ENCODE measurements at places on chromosomes 12 and 14. TPM values are rescaled to one million over a fixed set of nuclear protein-coding genes. Genes with fewer than 3 reads are reported as not detected.

DNA sequence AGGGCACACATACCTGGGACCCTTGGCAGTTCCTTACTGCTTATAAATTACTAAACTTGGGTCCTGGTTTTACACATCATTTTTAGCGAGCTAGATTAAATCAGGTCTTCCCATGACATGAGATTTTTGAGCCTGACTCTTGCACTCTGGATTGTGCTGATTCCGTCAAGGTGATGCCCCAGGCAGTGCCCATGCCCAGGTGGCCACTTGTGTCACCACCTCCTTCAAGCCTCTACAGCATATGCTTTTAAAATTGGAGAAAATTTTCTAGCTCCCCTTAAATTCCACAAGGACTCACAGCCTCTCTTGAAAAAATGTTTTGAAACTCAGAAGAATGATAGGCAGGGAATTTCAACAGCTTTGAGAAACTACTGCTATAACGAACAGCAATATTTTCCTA lies 9.6 kb downstream of the PTPN21 start:
- no peak for DNase-seq

Gene VWF
- not detected for total RNA-seq

GRCh38 chr12:116563262-116563661 lies 4.1 kb downstream of the MAP1LC3B2 start:
- DNase-seq = no peak

DNA sequence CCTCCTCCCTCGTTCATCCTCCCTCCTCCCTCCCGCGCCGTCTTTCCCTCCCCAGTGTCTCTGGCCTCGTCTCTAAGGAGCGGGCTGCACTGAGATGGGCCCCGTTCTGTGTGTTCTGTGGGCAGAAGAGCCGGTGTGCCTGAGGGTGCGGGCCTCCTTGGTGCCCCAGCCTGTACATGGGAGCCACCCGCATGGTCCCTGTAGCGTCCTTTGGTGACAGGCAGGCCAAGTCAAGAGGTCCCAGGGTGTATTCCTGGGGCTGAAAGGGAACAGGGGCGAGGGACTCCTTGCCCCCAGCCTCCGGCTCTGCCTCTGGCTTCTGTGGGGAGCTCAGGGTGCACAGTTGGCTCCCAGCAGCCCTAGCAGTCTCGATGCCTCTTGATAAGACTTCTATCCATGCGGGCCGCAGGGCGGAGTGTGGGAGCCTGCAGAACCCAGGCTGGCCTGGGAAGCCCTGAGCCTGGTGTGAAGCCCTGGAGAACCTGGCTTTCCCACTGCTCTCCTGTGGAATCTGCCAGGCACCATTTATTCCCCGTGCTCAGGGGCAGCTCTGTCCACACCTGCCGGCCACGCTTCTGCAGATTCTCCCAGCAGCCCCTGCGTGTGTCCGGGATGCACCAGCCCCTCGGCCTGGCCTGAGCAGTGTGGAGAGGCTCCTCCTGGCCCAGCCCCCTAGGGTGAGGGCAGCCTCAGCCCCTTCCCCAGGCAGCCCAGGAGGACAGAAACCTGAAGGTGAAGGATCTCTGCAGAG lies 181.3 kb downstream of the KIF26A start:
- no peak for DNase-seq

Gene MMP14
- total RNA-seq = 158 TPM

Gene POP5
- total RNA-seq = 96.8 TPM

Gene SLC22A17
- total RNA-seq = 13.9 TPM

DNA sequence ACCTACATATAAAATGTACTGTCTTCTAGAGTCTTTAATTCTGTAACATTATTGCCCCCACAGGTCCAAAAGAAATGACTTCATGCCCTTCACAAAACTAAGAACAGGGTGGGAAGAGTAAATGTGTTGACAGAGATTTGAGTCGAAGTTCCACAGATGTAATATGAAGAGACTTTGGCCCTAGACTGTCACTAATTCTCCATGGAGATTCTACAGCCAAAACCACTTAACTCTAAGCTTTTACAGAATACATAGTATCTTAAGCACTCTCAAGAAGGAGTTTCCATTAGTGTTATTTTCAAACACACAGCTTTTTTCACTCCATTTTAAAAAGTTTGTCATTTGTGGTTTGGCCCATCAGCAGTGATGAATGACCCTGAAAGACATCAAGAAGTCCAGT lies 56.3 kb downstream of the ABCC9 start:
- no peak for DNase-seq

Gene OR4E2
- not detected for total RNA-seq

DNA sequence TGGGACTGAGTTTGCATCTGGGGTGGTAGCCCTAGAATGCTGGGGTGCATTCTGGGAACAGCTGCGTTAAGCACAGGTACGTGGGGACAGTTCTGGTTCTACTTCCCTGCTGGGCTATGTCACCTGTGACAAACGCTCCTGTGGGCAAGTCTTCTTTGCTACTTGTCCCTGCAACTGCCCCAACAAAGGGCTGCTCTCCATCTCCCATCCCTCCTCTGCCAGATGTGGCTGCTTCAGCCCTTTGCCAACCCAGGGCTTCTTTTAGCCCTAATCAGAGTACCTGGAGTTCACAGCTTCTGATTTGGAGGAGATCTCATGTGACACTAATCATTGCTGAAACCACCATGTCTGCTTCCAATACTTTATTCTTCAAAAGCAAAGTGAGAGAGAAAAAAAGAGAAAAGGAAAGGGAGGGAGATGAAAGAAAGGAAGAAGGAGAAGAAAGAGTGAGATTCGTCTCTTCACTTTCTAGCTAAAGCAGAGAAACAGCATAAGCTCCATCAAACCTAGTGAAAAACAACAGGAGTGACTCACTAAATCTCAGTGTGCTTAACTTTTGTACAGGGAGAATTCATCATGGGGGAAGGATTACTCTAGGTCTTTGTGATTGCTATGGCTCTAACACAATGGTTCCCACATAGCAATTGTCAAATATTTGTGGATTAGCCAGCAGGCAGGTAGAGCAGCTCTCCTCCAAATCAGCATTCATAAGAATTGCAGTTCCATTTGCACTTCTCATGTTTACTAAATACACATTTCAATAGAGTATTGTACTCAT lies 174.8 kb downstream of the LRIG3 start:
- DNase-seq = peak; percentile 4

- peak; percentile 34 for DNase-seq
Observed at GRCh38 chr12:53560351-53560750, 53.1 kb upstream of the NPFF start.

GRCh38 chr14:35949920-35950513 lies 123.9 kb downstream of the BRMS1L start:
- DNase-seq = no peak

DNA sequence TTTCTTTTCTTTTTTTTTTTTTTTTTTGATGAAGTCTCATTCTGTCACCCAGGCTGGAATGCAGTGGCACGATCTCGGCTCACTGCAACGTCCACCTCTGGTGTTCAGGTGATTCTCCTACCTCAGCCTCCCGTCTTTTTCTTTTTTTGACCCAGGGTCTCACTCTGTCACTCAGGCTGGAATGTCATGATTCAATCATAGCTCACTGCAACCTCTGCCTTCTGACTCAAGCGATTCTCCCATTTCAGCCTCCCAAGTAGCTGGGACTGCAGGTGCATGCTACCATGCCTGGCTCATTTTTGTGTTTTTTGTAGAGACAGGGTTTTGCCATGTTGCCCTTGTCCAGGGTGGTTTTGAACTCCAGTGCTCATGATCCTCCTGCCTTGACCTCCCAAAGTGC lies 12.0 kb downstream of the FUT8 start:
- no peak for DNase-seq

- no peak for DNase-seq
Observed at GRCh38 chr12:22919883-22920282, 294.9 kb downstream of the ETNK1 start.

- DNase-seq = no peak
Observed at GRCh38 chr12:40569626-40570179, 122.5 kb upstream of the CNTN1 start.

DNA sequence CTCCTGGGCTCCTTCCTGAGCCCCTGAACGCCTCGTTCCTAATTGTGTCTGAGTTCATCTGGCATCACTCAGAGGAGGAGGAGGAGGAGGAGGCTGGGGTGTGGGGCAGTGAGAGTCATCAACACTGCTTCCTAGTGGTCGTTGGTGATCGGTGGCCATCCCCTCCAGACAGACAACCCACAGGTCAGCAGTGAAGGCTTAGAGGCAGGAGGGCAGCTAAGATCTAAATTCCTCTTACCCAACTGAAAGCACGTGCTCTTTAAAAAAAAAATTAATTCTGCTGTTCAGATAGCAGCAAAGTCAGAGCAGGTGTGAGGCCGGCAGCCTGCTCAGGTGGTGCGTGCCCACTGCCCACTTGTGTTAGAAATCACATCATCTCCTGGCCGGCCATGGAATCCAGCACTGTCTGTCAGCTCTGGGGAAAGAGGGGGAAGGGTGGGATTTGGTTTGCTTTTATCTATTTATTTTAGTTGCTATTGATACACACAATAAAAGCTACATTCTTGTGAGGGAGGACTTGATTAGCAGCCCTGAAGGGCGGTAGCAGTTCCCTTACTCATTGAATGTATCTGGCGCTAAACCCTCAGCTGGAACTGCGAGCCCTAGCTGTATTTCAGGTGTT lies 46.6 kb downstream of the PPP2R5C start:
- DNase-seq = peak; percentile 28

GRCh38 chr14:64950889-64951288 lies 8.3 kb upstream of the GPX2 start:
- no peak for DNase-seq

Gene RAPGEF3
- 0.83 TPM for total RNA-seq

GRCh38 chr14:65206448-65207096 lies 104.3 kb upstream of the MAX start:
- peak; percentile 60 for DNase-seq

- no peak for DNase-seq
Observed at GRCh38 chr12:39846304-39846703, 226.7 kb upstream of the ABCD2 start.

- DNase-seq = no peak
Observed at GRCh38 chr12:750366-751191, 1.8 kb upstream of the WNK1 start.

GRCh38 chr14:106586098-106586704 lies 1059.8 kb downstream of the TMEM121 start:
- DNase-seq = peak; percentile 46

- peak; percentile 3 for DNase-seq
Observed at GRCh38 chr12:99154216-99154982, 493.2 kb upstream of the GARIN6 start.

Gene PTGER2
- 6.5 TPM for total RNA-seq

DNA sequence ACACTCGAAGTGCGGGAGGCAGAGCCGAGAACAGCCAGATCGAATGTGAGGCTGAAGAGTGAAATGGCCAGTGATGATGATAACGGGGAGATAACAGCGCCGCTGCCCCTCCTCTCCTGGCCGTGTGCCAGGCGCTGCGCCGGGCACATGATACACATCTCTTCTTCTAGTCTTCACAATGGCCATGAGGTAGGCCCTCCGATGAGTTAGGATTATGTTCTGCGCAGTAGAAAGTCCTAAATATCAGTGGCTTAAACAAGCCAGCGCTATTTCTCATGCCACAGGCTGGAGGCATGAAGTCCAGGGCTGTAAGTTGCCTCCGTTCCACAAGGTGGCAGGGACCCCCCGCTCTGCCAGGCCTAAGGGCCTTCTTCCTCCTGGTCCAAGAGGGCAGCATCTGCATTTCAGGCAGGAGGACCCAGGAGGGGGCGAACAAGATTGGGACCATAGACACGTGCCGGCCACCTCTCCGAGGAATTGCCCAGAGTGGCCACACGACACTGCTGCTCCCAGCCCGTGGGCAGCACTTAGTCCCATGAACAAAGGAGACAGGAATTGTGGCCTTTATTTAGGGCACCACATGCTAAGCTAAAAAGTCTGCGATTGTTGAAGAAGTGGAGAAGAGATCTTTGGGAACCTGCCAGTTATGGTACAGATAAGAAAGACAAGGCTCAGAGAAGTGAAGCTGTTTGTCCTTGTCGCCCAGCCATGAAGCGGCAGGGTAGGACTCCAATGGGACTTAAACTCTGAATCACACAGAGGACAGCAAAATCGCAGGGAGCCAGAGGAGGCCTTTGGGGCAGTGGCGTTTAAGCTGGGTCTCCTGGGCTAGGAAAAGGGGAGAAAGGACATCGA lies 10.9 kb upstream of the HVCN1 start:
- DNase-seq = no peak

DNA sequence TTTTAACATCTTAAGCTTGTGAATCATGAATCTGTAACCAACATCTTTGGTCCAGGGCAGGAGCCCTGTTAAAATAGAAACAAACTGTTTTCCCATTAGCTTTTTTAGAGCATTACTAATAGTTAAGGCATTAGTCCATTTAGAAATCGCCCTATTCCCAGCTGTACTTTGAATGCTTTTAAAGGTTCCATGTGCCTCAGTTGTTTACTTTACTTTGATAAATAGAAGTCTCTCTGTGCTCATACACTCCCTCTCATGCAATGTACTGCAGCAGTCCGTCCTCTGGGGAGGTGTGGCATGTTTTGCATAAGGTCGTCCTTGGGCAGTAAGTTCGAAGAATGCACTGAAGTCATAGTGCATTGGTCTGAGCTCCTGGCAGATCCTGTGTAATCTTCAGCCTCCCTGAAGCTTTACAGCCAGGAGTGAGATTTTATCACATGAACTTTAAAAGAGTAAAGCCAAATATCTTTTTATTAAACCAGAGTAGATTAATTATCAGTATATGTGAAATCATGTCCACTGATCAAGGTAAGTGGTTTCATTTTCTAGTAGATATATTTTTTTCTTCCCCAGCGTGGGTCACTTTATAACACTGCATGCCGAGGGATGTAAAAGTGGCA lies 134.7 kb downstream of the FGD4 start:
- DNase-seq = peak; percentile 61

DNA sequence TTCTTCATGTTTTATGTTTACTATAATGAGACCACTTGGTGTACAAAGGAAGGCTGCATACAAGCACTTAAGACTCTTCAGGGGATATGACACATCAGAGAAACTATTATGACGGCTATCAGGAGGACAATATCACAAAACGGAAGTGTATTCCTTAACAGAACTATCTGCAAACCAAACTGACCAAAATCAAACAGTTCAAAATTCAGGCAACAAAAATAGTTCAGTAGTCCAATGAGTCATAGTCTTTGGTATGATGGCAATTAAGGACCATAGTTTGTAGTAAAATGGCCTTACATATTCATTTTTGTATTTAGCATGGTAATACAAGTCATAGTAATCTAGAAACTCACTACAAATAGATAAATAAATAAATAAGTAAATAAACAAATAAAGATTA lies 1638.7 kb upstream of the SEL1L start:
- DNase-seq = no peak

Gene GALNT9
- 0.29 TPM for total RNA-seq

Gene SLC25A21
- 37.0 TPM for total RNA-seq

DNA sequence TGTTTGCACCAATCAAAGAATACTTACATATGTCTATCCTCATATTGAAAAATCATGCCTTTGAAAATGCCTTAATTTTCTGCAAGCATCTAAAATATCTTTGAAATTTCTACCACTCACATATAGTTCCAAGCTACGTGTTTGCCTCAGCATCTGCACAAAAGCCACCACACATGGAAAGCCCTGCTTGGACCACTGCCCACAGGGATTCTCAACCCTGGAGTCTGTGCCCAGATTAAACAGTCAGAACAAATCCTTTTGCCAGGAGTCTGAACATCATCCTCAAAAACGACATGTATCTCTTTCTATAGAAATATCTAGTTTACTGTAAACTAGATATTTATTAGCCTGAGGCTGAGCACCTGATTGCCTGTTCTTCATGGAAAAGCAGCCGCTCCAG lies 32.6 kb downstream of the ARMH4 start:
- DNase-seq = no peak

- no peak for DNase-seq
Observed at GRCh38 chr12:53078425-53079225, 565 bp downstream of the SPRYD3 start.

Gene POTEM
- total RNA-seq = 0.57 TPM

Data from Daoy (cell line).